Left ventricle myocardium superior (tissue), 1 donor: ENCODE measurements at places on chromosomes 1 and 21.
A peak's percentile ranks its signal among the peaks of the same experiment; 100 is the strongest.

DNA sequence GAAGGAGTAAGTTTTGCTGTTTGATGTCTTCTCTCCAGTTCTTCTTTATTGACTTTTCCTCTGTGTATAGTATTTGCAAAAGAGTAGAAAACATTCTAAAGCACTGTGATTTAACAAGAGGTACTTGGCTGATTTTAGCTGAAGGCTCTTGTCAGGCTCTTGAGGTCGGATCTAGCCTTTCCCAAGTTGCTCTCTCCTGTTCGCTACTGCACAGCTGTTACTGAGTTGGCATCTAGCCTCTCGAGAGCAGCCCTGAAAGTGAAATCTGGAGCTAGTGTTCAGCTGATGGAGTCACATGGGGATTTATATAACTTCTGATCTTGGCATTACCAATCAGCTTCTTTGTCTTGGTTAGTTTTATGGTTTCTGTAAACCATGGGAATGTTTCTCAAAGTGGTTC lies 193.1 kb downstream of the RYR2 start:
- DNase-seq: no peak

GRCh38 chr1:183079712-183080388 lies 56.6 kb downstream of the LAMC1 start:
- no peak for DNase-seq

DNA sequence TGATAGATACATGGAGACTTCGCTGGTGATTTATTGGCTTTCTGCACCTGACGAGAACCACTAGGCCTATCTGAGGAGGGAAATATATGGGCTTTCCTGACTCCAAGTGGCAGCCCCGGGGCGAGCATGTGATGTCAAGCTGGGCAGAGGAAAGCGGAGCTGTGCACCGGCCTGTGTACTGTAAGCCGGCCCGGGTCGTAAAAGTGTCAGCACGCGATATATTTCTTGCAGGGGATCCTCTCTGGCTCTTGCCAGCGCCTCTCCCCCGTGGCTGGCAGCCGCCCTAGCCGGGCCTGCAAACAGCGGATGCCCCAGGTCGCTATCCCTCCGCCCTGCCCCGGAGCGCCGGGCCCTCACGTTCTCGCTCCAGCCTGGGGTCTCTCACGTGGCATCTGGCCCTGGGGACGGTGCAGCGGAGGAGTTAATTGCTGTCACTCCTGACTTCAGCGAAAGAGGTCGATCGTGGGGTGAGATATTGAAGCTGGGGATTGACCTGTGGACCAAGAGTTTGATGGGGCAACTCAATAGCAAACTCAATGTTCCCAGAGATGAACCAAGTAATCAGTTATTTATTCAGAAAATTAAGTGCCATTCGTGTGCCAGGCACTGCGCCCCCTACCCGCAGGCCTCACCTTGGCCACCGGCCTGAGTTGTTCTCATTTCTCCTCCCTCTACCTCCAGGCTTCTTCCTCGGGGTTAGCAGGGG lies 41.0 kb upstream of the HAO2 start:
- peak; percentile 40 for DNase-seq

GRCh38 chr1:157968508-157968907 lies 24.9 kb upstream of the KIRREL1 start:
- no peak for DNase-seq

DNA sequence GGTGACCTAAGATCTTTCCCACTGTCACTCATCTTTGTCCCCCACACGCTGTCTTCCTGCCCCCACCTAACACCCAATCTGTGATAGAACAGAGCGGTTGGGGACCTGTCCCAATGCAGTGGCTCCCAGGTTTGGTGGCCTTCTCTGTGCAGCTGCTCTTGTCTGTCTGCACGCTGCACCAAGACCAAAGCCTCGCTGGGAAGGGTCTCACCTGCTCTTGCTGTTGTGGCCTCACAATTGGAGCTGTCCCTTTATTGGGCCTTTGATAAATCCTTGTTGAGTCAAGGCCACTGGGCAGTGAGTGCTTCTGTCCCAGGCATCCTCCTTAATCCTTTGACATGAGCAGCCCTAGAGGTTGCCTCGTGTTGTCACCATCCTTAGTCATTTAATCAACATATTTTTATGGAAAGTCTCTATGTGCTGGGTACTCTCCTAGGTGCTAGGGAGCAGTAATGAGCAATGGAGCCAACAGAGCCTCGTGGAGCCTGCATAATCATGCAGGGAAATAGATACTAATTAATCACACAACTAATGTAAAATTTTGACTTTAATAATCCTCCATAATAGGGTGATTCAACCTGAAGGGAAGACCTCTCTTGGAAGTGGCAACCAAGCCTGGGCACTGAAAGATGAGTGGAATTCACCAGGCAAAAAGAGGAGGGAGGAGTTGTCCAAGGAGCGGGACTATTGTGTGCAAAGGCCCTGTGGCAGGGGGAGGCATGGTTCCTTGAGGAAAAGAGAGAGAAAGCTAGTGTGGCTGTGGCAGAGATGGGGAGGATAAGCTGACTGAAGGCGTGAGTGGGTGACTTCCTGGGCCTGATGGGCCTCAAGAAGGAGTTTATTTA lies 57.6 kb downstream of the MAN1C1 start:
- DNase-seq: no peak

DNA sequence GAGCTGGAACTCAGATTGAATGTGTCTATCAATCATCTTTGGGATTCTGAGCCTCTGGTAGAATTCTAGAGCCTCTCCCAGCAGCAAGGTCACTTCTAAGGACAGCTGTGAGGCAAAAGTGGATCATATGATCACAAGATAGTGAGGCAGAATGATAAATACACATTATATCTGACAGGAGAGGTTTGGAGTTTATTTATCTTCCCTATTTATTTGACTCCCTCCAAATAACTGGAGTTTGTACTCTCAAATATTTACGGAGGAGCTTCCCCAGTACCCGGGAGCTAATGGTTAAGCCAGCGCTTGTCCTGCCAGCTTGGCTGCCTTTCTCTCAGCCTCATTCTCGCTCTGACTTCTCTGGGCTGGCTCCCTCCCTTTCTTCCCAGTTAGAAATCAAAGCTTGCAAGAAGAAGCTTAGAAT lies 2.3 kb downstream of the HMGCS2 start:
- DNase-seq: no peak

GRCh38 chr21:46377789-46378188 lies 53.8 kb downstream of the PCNT start:
- no peak for DNase-seq

- no peak for DNase-seq
These were observed 1.4 kb downstream of the CXADR start for GRCh38 chr21:17514124-17514845.

GRCh38 chr1:80842796-80843195 lies 957.9 kb upstream of the ADGRL2 start:
- DNase-seq: no peak

DNA sequence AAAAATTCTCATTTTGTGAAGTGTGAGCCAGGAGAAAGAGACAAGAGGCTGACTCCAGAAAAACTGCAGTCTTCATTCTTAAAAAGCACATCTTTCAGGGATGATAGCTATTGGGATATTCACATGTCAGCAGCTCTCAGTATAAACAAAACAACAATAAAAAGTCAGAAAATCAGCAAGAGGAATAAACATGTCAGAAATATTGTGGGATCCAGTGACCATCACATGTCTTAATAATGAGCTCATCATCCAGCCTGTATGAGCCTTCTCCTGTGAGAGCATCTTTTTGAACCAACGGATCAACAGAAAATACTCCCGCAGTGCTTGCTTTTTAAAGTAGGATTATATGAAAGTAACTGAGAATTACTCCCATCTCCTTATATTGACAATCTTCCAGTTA lies 241.6 kb downstream of the SMYD3 start:
- no peak for DNase-seq

- no peak for DNase-seq
These were observed 1046.0 kb downstream of the MRPL39 start for GRCh38 chr21:24561291-24561690.

- no peak for DNase-seq
These were observed 365.4 kb downstream of the NEGR1 start for GRCh38 chr1:71916894-71917293.

- DNase-seq: no peak
These were observed 150.7 kb downstream of the PBX1 start for GRCh38 chr1:164709541-164710278.

DNA sequence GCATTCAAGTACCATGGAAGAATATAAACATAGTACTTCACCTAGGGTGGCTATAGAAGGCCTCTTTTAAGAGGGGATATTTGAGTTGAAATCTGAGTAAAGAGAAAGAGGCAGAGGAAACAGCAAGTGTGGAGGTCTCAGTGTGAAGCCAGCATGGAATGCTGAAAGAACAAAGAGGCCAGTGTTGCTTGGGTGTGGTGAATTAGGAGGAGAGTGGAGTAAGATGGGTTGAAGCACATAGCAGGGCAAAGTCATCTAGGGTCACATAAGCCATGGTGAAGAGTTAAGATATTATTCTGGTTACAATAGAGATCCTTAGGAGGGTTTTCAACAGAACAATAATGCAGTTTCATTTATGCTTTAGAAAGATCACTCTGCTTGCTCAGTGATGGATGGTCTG lies 37.5 kb downstream of the C1orf141 start:
- no peak for DNase-seq

GRCh38 chr1:19445417-19446342 lies 39.7 kb downstream of the CAPZB start:
- DNase-seq: peak; percentile 74

DNA sequence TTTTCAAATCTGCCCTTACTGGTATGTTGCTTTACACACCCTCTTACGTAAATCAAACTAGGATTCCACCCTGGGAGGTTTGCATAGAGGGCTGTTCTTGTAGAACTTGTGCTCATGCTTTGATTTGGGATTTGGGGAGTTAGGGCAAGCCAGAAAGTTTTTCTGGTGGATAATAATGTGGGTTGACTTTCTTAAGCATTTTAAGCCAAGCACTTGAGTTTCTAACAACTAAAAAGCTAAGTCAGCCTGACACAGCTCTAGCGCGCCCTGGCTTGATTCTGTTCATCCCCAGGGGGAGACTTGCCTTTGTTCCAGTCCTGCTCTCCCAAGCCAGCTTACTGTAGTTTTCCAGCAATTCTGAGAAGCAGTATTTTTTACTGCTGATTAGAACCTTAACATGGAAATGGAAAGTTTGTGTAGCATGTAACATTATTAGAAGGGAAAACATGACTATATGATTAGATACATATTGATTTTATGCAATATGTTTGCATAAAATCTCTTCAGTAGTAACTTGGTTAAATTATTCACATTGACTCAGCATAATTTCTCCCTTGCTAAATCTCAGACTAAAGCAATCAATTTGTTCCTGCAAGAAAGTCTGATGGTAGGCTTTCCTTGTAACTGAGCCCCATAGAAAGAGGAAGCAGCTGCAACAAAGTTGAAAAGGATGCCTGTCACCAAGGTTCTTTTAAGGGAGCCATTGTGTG lies 11.0 kb upstream of the PGD start:
- peak; percentile 49 for DNase-seq

DNA sequence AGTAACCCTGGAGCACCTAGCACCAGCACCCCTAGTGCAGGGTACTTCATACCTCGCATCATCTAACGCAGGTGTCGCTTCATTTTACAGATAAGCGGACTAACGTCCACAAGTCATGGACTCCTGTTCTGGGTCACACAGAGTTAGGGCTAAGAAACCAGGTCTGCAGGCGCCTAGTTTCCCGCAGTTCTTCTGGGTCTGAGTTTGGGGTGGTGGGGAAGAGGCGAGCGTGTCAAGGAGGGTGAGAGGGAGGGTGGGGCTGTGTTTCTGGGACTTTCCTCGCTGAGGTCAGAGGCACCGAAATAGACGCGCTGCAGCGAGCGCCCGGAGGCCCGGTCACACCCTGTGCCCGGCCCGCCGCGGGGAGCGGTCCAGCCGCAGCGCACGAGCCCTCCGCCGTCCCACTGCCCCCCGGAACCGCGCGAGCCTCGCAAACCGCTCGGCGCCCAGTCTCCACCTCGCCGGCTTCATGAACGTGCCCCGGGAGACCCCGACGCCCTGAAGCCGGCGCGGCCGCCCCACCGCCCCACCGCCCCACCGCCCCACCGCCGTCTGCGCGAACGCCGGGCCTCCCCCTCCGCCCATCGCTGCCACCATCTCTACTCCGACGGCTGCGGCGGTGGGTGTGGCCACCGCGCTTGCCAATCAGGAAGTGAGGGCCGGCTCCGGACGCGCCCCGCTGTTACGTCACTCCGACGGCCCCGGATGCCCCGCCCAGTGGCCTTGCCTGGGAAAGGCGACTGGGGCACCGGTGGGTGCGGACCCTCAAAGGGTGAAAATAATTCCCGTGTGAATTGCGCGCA lies 12.3 kb downstream of the IFI6 start:
- peak; percentile 96 for DNase-seq
